ENCODE measurements at places on chromosomes 11 and 22.

- no peak for DNase-seq
Measured at GRCh38 chr11:79335681-79336080, 105.1 kb downstream of the TENM4 start.

- no peak for DNase-seq
Measured at GRCh38 chr11:95255251-95256145, 24.5 kb upstream of the SESN3 start.

- DNase-seq, result peak; percentile 93
Measured at GRCh38 chr11:130145975-130146776, 13.4 kb upstream of the ST14 start.

GRCh38 chr22:50531962-50532674 is 2.3 kb upstream of the TYMP start:
- DNase-seq, result peak; percentile 77

- DNase-seq, result no peak
Measured at GRCh38 chr11:47468598-47469214, 19.8 kb upstream of the RAPSN start.

DNA sequence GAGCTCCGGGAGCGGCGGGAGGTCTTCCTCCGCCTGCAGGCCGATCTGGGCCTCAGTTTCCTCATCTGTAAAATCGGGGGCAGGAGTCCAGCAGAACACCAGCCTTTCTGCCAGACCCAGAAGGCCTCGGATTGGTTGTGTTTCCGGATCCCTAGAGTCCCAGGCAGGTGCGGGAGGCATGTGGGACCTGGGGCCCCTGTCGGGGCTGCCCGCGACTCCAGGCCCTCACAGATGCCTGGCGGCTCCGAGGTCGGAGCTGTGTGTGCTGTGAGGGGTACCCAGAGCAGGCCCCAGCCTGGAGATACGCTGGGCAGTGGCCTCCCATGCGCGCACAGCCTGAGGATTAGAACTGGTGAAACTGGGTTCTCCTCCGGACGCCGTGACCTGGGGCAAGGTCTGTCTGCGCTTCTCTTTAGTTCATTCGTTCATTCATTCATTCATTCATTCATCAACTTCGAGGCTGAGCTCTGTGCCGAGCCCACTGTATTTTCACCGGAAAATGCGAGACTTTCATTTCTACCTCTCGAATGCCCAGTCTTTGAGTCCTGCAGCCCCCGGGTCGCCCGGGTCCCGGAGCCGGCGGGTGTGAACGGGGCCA is 24.6 kb downstream of the FLRT1 start:
- DNase-seq, result no peak

GRCh38 chr11:898540-899190 is 11.9 kb downstream of the CHID1 start:
- no peak for DNase-seq

GRCh38 chr11:66701432-66702240 is 23.9 kb upstream of the RBM4B start:
- DNase-seq, result peak; percentile 20

DNA sequence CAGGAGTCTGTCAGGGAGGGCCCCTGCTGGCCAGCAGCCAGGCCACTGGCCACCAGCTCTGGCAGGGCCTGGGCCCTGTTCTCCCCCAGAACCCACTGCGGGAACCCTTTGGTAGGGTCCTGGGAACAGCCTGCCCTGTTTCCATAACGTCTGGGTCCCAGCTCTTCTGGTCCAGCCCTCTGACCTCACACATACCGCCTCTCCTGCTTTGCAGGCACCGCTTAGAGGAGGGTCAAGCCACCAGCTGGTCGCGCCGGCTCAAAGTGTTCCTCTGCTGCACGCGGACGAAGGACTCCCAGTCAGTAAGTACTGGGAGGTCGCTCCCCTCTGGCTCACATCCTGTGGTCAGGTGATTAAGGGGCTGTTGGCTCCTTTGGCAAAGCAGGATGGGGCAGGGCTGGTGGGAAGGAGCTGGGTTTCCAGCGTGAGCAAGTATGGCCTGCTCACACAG is 26.6 kb upstream of the MYRF start:
- no peak for DNase-seq

DNA sequence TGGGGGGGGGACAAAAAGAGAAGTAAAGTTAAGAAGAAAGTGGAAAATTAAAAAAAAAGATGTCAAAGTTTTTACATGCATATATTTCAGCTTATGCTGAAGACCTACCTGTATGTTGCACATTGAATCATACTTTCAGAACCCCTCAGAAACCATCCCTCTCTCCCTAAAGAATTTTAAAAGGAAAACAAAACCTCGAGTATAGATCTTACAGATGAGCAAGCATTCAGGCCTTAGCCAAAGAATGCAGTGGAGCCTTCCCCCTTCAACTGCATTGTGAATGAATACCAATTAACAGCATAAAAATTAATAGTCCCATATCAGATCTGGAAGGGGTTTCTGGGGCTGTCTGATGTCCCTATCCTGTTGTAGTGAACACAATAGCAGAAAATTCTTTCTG is 16.3 kb downstream of the KDELR3 start:
- no peak for DNase-seq

- no peak for DNase-seq
Measured at GRCh38 chr11:1870721-1871466, 18.0 kb downstream of the LSP1 start.

Data from large intestine (tissue), 12 donors.